ENCODE measurements at places on chromosomes 2 and 18.
A peak's percentile ranks its signal among the peaks of the same experiment; 100 is the strongest.

DNA sequence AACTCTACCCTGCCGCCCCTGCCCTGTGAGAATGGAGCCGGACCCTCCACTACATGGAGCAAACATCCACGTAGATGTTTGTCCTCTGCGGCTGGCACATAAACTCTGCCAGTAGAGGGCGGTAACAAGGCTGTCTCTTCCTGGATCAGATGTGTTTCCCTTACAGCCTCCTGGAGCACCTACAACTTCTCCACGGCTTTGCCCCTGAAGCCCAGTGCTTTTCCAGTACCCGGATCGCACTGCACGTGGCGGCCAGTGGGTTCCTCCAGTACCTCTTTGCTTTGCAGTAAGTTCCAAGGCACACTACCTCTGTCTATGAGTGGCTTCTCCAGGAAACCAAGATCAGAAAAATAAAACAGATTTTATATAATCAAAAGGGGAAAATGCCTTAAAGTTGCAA, 651.3 kb downstream of the DCDC2C start:
- no peak for DNase-seq

DNA sequence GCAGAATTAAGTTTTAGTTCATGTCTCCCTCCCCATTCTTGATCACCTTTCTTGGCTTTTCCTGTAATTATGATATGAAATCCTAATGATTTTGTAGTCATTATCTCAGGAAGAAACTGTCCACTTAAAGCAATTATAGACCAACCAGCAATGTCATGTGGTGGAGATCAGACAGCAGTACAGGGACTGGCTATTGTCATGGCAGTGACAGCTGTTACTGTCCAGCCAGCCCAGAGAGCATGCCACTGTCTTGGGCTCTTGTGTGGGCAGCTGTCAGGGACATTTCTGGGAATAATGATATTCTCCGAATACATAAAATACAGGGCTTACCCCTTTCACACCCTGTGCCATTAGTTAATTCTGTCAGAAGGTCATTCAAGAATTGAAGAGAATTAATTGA, 355.3 kb upstream of the RAB12 start:
- DNase-seq: no peak

DNA sequence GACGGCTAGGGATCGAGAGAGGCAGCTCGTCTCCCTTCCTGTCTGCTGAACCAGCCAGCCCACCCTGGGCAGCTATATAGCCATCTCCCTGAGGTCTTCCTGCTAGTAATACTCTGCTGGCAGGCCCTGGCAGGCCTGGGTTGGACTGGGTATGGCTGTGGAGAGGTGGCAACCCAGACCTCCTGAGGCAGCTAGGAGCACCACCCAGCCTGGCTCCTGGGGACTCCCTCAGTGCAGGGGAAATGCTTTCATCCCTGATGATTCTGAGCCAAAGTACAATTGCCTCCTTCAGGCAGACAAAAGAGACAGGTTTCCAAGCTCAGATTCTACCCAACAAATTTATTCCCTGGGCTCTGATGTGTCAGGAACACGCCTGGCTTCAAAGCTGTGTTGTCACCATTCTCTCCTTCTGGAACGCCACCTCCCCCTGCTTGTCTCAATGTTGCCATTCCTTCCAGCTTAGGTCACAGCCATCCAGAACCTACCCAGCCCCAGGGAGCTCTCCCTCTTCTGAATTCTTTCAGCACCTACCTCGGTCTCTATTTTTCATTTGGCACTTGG, 4.7 kb upstream of the DNAJB2 start:
- DNase-seq: no peak

DNA sequence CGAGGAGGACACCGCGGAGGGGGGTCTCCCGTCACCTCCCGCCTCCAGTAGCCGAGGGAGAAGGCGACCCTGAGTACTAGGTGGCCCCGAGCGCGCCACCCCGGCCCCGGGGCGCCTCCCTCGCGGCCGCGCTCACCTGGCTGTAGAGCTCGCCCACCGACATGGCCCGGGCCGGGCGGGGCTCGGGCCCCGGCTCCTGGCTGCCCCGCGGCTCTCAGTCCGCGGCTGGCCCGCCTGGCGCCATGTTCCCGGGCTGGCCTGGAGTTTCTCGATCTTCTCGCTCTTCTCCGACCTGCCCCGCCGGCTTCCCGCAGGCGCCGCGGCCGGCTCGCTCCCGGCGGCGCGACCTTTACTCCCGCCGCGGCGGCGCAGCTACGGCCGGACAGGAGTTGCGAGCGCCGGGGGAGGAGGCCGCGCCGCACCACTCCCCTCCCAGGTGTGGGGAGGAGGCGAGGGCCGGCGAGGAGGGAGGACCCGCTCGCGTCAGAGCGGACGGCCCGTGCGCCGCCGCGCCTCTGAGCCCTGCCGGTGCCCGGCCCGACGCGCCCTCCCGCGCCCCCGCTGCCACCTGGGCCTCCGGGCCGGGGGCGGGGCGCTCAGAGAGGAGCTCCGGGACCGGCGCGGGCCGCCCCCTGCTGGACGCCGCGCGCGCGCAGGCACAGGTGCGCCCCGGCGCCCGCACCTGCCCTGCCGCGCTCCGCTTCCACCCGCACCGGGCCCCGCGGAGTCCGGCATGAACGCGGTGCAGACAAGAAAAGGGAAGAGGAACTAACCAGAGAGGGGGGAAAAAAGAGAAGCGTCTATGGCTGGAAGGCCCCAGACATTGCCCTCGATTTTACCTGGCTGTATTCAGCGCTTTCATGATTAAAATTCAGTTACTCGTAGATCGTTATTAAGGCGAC, at the start of gene MYO5B:
MYO5B (minus strand) TSS at position 517 of the 902 bp plus-strand sequence; CDS start at position 163, 354 bp downstream.
- DNase-seq: peak; percentile 33

DNA sequence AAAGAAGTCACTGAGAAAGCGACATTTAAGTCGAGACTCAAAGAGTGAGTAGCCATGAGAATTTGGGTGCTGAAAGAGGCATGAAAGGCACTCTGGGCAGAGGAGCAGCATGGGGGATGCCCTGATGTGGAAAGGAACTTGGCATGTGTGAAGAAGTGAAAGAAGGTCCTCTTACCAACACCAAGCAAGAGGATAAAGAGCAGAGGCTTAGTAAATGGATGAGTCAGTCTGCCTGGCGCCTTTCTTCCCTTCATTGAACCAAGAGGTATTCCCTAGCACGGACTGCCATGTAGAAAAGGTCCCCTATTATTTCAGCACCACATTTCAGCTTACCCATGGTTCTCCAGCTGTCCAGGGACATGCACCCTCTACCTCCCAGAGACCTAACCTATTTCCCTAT, 221.1 kb upstream of the NRP2 start:
- DNase-seq: no peak

DNA sequence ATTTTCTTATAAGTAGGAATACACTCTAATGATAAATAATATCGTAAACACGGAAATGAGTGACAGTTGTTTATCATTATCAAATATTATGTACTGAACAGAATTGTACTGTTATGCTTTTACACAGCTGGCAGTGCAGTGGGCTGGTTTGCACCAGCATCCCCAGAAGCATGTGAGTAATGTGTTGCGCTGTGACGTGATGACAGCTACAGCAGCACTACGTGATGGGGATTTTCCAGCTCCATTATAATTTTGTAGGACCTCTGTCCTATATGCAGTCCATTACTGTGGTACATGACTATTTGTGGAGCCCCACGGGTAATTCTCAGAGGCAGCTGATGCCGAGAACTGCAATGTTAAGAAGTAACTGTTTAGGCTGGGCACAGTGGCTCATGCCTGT, 77.3 kb upstream of the ATG16L1 start:
- DNase-seq: no peak

DNA sequence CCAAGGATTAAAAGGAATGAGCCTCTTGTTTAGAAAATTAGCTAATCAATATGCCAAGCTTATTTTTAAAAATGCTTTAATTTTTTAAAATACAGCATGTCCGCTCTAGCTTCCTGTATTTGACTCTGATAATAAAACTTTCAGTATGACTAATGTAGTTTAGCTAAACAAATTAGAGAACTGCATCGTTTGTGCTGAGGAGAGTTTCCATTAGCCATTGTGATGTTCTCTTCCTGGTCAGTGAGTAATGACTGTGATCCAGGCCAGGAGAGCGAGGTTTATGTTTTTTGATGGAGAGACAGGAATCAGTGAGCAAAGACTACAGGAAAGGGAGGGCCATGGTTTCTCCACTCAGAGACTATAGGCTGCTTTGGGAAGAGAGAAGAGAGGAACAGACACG, 237.2 kb upstream of the ETAA1 start:
- DNase-seq: no peak

- no peak for DNase-seq
These were observed 135.1 kb upstream of the GATA6 start for GRCh38 chr18:22034276-22034675.

Measured in stimulated activated CD4-positive, alpha-beta T cell treated with anti-CD3 and anti-CD28 coated beads, Interleukin-1b, Interleukin-23, amount 100 ng/mL, for 24 hours (primary cell).